Activated T-cell treated with anti-CD3 and anti-CD28 coated beads for 48 hours (primary cell): ENCODE measurements at places on chromosomes 4 and X.

DNA sequence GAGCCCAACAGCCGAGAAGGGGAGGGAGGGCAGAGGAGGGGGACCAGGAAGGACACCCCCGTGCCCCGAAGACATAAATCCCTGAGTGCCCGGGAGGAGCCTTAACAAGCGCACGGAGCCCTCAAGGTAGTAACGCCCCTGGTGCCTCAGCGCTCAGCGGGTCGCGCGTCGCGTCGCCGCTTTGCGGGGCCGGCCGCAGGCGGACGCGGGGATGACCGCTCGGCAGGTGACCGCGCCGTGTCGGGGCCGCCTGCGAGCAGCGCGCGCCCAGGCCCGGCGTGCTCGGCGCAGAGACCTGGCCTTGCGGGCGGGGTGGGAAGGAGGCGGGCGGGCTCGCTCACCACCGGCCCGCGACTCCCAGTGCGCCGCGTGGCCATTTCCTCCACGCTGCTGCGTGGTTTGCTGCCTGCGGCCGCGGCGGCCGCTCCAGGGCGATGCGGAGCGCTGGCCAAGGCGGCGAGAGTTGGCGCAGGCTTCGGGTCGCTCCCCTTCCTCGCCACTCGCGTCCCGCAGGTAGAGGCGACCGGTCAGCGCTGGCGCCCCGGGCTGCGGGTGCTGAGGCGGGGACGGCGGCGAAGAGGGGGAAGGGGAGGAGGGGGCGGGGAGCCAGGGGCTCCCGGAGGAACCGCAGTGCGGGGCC is 632 bp downstream of the CCSER1 start:
- DNase-seq, result peak; percentile 1

DNA sequence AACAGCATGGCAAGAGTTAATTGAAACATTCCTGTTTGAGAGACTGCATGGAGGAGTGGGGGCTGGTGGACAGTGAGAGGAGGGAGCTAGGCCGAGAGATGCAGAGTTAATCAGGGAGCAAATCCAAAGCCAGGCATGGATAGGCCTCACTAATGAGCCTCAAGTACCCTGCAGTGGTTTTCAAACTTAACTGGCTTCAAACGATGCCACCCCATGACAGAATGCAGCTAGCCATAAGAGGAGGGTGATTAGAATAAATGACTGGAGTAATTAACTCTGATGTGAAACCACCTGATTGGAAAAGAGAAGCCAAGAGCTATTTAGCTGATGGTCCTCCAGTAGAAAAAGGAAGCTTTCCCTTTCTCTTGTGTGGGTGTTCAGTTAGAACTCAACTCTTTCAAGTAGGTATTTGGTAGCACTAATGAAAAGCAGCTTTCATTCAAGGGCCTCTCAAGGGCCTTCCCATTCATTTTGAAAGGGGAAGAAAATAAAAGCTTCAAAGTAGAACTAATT is 215.4 kb upstream of the MAB21L2 start:
- DNase-seq, result no peak

DNA sequence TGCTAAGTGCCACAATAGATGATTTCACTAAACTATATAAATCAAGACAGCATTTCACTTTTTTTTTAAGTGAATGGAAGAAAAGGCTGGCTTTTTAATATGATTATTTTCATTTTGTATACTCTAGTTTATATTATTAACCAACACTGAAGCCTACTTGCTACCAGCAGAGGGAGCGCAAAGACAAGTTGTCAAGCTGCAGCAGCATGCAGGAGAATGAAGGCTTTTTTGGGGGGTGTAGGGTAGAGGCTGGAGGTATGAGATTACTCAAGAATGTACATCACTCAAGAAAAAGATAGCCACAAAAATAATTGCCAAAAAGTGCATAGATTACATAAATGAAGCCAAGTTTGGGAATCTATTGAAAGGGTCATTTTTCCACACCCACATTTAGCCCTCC is 519.5 kb downstream of the FGF13 start:
- DNase-seq, result no peak

- DNase-seq, result no peak
Observed at GRCh38 chr4:148287111-148287510, 155.1 kb downstream of the NR3C2 start.

DNA sequence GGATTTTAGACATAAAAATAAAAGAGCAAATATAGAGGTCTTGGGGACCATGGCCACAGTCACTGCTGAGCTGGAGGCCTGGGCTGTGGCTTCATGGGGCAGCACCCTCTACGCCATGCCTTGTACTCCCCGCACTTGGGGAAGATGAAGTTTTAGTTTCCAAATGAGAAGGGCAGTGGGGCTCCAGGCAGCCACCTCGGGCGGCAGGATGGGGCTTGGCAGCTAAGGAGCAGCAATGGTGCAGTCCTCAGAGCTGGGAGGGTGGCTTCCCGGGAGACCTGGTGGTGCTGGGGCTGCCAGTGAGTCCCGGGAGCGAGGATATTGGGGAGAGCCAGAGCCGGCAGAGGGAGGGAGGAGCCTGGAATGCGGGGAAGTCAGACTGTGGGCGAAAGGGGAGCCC is 2.4 kb downstream of the CXCR3 start:
- DNase-seq, result no peak

GRCh38 chr4:169899295-169899694 is 126.9 kb downstream of the MFAP3L start:
- no peak for DNase-seq

DNA sequence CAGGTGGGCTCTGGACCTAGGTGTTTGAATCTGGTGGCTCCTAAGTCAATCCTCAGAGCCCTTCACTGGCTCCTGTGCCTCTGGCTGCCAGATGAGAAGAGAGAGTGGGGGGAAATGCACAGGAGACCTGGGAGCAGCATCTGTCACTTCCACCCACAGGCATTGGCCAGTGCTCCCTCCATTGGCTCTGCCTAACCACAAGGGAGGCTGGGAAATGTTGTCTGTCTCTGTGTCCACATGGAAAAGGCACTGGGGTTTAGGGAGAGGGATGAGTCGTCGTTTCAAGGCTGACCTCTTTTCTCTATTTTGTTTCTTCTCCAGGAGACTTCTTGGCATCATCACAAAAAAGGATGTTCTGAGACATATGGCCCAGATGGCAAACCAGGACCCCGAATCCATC is 76.4 kb downstream of the CLCN4 start:
- DNase-seq, result no peak

GRCh38 chr4:168741281-168742173 is 244.7 kb downstream of the PALLD start:
- DNase-seq, result no peak

- DNase-seq, result no peak
Observed at GRCh38 chr4:89067417-89067816, 10.4 kb upstream of the FAM13A start.

DNA sequence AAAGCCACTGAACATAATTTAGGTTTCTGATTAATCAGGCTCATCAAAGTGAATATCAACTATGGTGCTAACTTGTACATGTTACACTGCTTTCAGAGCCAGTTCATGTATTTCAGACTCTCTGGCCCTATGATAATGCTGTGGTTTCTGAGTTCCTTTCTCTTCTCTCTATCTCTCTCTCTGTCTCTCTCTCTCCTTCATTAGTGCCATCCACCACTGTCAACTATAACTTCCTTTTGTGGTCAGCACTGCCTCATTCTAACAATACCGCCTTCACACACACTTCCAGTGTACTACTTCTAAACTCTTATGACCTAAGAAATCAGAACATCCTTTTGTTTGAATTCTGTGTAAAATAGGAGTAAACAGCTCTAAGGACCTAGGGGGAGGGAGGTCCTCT is 907.1 kb downstream of the RPA4 start:
- DNase-seq, result no peak

GRCh38 chrX:78643874-78644273 is 15.3 kb downstream of the RTL3 start:
- DNase-seq, result no peak

DNA sequence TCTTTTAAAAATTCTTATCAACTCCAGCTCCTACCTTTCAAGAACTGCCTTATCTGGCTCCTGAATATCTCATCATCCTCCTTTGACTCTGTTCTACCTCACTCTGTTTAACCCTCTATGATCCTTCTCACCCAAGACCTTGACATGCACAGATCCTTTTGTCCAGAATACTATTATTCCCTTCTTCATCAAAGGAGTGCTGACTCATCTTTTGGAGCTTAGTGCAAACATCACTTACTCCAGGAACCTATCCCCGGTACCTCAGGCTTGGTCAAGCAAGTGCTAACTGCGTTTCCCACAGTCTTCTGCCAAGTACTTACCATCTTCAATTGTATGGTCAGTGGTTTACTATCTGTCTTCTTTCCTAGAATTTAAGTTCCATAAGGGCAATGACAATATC is 96.0 kb downstream of the PAPSS1 start:
- DNase-seq, result no peak

DNA sequence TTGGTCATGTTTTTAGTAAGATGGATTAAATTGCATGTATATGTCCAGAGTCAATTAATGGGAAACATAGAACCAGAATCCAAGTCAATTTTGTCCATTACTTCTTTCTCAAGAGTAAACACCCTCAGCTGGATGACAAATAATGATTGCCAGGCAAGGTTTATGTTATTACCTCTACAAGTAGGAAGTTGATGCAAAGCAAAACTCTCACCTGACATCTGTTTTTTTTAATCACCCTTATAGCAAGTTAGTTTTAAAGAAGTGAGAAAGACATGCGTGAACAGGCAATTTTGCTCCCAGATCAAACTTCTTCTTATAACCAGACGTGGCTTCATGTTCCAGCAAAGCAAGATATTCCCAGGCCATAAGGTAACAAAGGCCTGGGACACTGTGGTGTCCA is 348.5 kb upstream of the FTHL17 start:
- no peak for DNase-seq

DNA sequence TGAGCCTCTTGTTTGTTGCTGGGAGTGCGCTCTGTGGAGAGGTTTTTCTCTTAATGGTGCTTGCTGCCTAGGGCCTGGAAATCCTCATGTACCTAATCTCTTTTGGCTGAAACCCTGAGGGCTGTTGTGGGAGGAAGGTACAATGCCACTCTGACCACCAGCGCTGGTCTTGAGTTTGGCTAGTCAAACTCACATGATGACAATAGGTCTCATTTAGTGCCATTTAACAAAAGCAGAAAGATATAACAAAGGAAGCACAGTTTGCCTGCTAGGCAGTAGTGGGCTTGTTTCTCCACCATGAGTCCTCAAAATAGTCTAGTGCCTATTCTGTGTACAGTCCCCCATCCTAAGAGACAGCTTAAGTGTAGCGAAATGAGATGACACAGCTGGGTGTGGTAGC is 111.3 kb downstream of the TSPAN7 start:
- DNase-seq, result no peak

DNA sequence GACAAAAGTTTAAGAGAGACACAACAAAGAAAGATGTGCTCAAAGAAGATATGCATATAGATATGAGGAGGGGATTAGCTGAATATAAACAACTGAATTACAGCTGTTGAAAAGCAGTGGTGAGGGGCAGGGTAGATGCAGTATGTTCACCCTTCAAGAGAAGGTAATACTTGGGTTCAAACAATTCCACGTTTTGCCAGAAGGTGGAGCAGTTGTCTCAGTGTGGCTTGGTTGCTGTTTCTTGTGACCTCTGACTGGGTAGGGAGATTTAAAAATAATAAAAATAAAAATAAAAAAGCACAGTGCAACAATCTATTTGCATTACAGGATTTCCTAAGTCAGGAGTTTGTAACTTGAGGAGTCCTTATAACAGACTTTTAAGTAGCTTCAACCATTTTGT is 23.3 kb downstream of the PHOX2B start:
- DNase-seq, result no peak

- no peak for DNase-seq
Observed at GRCh38 chr4:78688366-78688765, 87.8 kb upstream of the BMP2K start.

- DNase-seq, result no peak
Observed at GRCh38 chr4:15805583-15806517, 27.7 kb downstream of the CD38 start.

GRCh38 chr4:26076896-26077295 is 162.9 kb downstream of the SMIM20 start:
- DNase-seq, result no peak

DNA sequence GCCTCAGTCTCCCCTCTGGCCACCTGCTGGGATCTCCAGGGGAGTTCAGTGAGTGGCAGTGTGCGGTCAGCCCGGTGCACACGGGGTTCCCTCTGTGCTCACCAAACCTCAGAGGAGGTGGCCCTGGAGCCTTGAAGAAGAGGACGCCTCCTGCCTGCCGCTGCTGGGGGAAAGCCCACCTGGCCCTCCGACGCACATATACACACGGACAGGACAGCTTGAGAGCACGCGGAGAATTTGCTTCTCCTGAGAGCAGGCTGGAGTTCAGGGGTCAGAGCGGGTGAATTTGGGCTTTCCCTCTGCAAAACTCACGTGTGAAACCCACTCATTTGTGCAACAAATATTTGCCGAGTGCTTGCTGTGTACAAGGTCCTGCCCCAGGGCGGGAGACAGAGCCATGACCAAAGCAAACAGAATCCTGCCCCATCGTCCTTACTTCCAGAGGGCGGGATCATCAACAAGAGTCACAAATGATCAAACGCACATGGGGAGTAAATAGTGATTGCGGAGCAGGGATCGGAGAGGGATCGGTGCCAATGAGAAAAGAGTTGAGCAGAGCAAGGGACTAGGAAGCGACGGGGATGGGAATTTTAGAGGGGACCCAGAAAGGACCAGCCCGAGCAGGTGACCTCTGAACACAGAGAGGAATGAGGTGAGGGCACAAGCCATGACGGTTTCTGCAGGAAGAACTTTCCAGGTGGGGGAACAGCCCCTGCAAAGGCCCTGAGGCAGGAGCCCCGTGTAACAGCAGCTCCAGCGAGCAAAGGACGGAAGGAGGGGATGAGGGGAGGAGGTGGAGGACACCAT is 17.6 kb downstream of the BLOC1S4 start:
- no peak for DNase-seq

DNA sequence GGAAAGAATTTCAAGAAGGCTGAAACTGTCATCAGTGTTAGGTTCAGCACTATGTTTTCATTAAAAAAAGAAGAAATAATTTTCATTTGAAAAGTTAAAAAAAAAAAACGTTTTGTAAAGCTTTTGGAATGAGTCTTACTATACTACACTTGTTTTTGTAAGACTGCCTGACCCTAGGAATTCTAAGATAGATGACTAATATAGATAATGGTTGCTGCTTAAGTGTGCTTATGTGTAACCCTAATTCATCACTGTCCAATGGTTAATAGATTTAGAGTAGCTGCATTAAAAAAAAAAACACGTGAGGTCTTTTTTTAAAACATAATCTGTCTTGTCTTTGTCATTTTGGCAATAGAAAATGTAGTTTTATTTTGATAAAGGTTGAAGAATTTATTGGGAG is 323.2 kb downstream of the IL1RAPL1 start:
- DNase-seq, result no peak

DNA sequence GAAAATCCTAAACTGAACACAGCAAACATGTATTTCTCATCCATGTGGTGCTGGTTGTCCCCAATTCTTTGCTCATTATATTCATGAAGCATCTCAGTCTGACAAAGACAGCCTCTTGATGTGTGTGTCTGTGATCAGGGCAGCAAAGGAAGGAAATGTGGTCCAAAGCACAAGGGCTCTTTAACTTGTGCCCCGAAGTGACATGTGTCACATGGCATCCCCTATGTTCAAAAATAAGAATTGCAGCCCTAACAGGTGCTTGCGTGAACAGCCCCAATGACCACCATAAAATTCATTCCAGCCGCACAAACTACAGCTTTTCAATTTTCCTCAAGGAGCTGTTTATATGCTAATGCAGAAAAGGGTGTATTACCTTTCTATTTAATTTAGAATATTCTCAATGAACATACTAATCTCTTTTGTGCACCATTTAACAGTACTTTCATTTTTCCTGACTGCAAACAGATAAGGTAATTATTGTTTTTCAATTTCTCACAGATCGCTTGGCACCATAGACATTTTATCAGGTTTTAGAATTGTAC is 231.9 kb upstream of the CTSO start:
- no peak for DNase-seq

- DNase-seq, result no peak
Observed at GRCh38 chr4:83738895-83739294, 203.0 kb downstream of the GPAT3 start.

- DNase-seq, result no peak
Observed at GRCh38 chrX:74218895-74219294, 85.1 kb upstream of the ZCCHC13 start.
